NCI-H1105 treated with DMSO at 0.1 percent for 48 hours (cell line): ENCODE measurements at places on chromosomes 4 and X.
A peak's percentile ranks its signal among the peaks of the same experiment; 100 is the strongest.

DNA sequence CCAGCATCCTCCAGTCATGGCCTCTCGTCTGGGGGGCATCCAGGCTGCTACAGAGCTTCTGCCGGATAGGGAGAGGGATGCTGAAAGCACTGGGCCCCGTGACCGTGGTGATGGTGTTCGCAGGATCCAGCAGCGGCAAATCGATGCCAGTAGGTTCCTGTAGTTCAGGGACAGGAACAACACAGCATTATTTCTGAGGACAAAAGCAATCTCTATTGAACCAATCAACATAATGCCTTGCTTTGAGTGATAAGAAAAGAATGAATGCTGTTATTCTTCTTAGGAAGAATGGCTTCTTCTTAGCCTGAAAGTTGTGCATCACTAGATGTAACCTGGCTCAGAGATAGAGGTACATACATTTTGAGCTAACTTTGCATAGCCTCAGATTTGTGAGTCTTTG is 378.6 kb downstream of the UNC5C start:
- DNase-seq, result no peak

GRCh38 chrX:16612257-16612897 is 37.6 kb upstream of the S100G start:
- no peak for DNase-seq

- DNase-seq, result peak; percentile 67
Measured at GRCh38 chrX:136574548-136574947, 42.5 kb downstream of the VGLL1 start.

- peak; percentile 6 for DNase-seq
Measured at GRCh38 chrX:69618803-69619202, 2.9 kb downstream of the EDA start.

- DNase-seq, result no peak
Measured at GRCh38 chr4:26130841-26131432, 189.9 kb upstream of the RBPJ start.

- DNase-seq, result no peak
Measured at GRCh38 chr4:88522702-88523324, 763 bp downstream of the PYURF start.

DNA sequence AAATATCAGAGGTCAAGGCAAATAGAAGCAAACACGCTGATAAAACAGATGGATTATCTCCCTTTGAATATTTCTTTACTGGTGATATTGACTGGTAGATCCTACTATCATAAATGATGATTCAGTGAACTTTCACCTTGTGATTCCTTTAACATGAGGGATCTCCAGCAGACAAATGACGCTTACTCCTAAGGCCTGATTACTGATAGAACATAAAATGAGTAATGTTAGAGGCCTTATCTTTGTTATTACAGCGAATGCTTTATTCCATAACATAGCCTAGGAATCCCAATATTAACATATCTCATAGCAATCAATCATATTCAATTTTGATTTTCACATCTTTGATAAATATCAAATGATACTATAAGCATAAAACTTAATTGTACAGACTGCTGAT is 152.3 kb downstream of the SLC10A7 start:
- DNase-seq, result no peak

- no peak for DNase-seq
Measured at GRCh38 chrX:19571711-19572110, 56.4 kb upstream of the MAP3K15 start.

GRCh38 chr4:183241322-183241640 is 78.8 kb downstream of the CLDN22 start:
- no peak for DNase-seq

DNA sequence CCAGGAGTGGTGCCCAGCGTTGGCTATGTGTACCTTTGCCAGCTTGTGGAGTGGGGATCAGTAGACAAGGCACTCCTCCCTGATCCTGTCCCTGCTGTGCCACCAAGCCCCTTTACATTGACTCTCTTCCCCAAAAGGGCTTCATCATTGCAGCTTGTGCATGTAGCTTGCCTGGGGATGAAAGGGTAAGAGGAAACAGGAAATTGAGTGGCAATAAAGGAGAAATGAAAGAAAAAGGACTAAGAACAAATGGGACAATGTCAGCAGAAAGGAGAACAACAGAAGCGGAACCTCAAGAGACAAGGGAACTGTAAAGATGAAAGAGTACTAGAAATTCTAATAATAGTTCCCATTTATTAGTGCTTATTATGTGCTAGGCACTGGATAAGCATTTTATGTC is 8.7 kb upstream of the IL13RA1 start:
- no peak for DNase-seq

GRCh38 chr4:53895137-53895536 is 169.3 kb downstream of the CHIC2 start:
- no peak for DNase-seq

- no peak for DNase-seq
Measured at GRCh38 chr4:181588733-181589302, 654.4 kb upstream of the TENM3 start.

DNA sequence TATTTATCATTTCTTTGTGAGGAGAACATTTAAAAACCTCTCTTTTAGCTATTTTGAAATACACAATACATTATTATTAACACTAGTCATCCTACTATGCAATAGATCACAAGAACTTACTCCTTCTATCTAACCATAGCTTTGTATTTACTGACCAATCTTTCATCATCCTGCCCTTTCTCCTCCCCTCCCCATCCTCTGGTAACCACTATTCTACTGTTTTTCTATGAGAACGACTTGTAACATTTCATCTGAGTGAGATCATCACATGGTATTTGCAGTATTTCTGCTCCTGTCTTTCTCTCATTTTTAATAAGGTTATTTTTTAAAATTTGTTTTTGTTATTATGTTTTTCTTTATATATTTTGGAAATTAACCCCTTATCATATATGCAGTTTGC is 331.8 kb downstream of the TEX13C start:
- DNase-seq, result no peak

GRCh38 chrX:5549512-5549911 is 679.2 kb downstream of the NLGN4X start:
- no peak for DNase-seq

- DNase-seq, result peak; percentile 69
Measured at GRCh38 chr4:181504924-181505323, 738.3 kb upstream of the TENM3 start.

GRCh38 chr4:85818700-85819099 is 343.8 kb downstream of the ARHGAP24 start:
- DNase-seq, result no peak

GRCh38 chr4:1027219-1027914 is 15.9 kb downstream of the FGFRL1 start:
- no peak for DNase-seq

DNA sequence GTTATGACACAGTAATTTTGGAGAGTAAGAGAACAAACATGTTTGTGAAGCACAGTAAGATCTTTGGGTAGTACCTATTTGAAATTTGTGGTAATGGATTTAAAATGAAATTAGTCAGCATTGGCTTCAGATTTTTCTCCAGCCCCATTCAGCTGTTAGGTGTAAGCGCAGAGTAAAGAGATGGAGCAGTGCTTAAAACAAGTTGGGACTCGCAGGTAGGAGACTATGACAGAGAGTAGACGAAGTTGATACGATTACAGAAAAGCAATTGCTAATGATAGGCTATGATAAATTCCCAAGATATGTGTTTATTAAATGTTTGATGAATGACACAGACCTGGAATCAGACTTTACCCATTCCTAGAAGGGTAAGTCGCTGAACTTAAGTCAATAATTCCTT is 72.6 kb downstream of the CHIC2 start:
- DNase-seq, result no peak

DNA sequence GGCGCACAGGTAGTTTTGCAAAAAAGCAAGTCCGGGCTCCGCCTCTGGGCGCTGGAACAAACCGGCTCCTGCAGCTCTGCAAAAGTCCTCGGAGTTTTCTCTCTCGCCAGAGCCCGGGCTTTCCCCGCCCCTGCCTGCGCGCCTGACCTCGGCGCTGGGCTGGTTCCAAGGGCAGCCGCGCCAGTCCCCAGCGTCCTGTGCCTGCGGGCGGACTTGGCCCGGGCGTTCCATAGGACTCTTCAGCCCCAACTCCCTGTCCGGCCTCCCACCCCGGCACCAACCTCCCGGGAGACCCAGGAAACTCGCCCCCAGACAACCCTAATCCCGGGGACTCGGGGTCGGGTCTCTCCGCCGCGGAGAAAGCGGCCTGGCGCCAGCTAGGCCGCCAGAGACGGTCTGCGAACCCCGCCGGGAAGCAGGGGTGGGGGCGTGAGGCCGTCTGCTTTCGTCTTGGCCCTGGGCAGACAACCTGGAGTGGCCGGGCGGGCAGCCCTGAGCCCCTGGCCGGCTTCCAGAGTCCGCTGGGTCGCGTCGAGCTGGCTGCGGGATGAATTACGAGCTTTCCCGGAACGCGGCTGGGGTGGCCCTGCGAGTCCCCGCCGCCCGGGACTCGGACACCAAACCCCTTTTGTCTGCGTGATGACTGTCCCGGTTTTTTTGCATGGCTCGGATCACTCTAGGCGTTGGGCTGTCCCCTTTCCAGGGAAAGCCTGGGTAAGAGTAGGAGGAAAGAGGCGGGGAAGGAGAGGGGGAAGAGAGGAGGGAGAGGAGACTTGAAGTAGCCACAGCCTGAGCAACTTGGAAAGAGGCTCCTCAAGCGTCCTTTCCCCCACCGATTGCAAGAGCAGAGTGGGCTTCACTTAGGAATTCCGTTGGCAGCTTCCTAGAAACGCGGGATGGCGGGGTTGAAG is 916 bp downstream of the MXRA5 start:
- DNase-seq, result no peak

DNA sequence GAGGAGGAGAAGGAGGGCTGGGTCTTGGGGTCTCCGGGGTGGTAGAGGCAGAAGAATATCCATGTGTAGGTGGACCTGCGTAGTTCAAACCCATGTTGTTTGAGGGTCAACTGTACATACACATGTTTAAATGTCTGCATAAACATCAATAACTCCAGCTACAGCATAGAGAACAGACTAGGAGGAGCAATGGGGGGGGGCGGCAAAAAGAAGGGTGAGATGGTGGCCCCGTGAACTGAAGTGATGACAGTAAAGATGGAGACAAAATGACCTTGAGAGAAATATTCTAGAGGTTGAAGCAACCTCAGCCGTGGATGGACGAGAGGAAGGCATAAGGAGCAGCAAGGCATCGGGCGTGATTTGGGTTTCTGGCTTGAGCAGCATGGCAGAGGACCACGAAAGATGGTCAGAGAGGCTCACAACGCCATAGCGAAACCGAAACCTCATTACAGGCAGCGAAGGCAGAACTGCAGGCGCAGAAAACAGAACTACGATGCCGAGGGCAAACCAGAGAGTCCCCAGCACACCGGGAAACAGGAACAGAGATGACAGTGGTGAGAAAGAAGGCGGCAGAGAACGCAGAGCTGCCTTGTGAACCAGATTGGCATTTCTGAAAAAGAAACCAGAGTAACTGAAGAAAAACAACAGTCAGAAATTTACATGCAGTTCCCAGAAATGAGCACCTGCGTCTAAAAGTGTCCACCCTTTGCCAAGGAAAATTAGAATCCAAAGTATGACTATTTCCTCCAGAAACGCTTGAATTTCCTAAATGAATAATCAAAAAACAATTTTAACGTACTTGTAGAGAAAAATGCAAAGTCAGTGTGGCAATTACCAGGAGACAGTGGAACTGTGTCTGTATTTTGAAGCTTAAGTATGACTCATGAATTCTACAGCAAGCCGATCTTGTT is 50.3 kb upstream of the ENPP6 start:
- no peak for DNase-seq

- no peak for DNase-seq
Measured at GRCh38 chr4:113639326-113639725, 122.2 kb downstream of the CAMK2D start.

DNA sequence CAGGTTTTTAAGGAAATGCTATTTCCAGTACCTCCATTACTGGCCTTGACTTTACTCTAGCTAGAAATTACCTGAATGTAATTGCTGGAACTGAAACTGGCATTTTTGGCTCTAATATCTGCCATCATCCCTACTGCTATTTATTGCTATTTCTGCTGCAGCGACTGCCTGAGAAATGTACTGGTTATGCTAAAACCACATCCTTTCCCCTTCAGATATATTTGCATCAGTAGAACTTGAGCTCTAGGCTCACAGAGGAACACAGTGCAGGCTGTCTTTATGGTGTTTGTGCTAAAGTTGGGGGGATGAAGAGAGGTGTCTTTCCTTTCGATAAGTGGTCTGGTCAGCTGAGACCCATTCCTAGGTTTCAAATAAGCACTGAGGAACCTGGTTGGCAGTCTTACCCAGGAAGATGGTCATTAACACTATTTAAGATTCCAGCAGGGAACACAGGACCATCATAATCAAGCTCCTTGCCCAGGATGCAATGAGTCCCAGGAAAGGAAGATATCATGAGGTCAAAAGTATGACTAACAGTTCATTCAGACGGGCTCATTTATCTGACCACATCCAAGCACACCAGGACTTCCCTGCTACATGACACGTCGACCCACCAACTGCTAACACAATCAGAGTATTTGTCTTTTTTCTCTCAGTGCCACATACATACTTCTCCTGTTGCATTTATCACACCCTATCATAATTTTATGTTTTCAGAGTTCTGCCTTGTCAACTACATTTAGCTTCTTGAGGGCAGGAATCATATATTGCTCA is 137.4 kb downstream of the GABRA3 start:
- no peak for DNase-seq

- DNase-seq, result no peak
Measured at GRCh38 chr4:2662598-2662997, 93.5 kb downstream of the TNIP2 start.

- no peak for DNase-seq
Measured at GRCh38 chrX:40004246-40004535, 93.6 kb downstream of the BCOR start.

DNA sequence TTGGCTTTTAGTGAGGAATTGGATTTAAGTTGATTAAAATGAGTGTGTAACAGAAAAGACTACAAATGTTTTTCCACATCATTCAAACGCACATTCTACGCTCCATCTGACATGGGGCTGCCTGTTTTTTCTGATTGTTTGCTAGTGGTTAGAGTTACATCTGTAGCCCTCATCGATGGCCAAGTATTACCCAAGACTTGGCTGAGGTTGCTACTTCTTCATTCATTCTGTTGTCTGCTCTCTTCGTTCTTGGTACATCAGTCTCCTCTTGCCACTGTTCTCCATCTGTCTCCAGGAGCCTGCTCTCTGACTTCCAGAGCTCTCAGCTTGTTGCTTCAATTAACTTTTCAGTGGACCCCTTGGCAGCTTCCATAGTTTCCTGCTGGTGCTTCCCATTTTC is 1844.6 kb upstream of the TENM3 start:
- DNase-seq, result no peak

DNA sequence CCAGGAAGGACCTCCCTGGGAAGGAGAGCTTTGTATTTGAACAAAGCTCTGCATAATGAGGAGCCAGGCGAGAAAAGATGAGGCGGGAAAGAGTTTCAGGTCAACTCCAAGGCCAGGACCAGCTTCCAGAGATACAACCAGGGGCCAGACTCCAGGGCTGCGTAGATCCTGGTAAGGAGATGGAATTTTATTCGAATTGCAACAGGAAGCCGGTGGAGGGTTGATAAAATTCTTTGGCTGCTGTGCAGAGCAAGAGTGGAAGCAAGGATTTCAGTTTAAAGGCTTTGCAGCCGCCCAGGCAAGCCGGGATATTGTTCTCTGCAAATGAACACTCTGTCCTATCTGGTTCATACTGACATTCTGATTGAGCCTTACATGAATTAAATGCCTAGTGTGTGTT is 40.2 kb upstream of the CBR4 start:
- DNase-seq, result no peak
